Right atrium auricular region (tissue), 2 donors: ENCODE measurements at places on chromosomes 7 and 10. TPM values are rescaled to one million over a fixed set of nuclear protein-coding genes. Genes with fewer than 3 reads are reported as not detected.

Gene PNLIPRP2
- total RNA-seq = not detected

Gene HMX3
- total RNA-seq = not detected

Gene ALDH18A1
- 13.7 TPM for total RNA-seq

Gene FZD8
- 15.6 TPM for total RNA-seq

Gene FFAR4
- total RNA-seq = not detected

Gene ELMO1
- total RNA-seq = 24.4 TPM

Gene TMUB1
- total RNA-seq = 53.6 TPM

Gene DENND2A
- 9.2 TPM for total RNA-seq

Gene KIAA1217
- 33.3 TPM for total RNA-seq

Gene CYP2C9
- total RNA-seq = not detected

Gene MYOZ1
- total RNA-seq = 2.3 TPM

Gene HOXA10
- total RNA-seq = not detected

GRCh38 chr7:1940863-1941262, 270.8 kb downstream of the ELFN1 start:
- no peak for DNase-seq

GRCh38 chr10:71355886-71356285, 36.8 kb downstream of the SLC29A3 start:
- no peak for DNase-seq

- DNase-seq = peak; percentile 50
These were observed 12.3 kb upstream of the ENO4 start for GRCh38 chr10:116836902-116837523.

GRCh38 chr7:41822259-41822817, 119.4 kb upstream of the INHBA start:
- no peak for DNase-seq

GRCh38 chr10:26384600-26384999, 53.5 kb upstream of the APBB1IP start:
- no peak for DNase-seq

GRCh38 chr7:118072893-118073674, 110.9 kb upstream of the LSM8 start:
- no peak for DNase-seq

- no peak for DNase-seq
These were observed 32.1 kb upstream of the TFEC start for GRCh38 chr7:116062666-116063065.

DNA sequence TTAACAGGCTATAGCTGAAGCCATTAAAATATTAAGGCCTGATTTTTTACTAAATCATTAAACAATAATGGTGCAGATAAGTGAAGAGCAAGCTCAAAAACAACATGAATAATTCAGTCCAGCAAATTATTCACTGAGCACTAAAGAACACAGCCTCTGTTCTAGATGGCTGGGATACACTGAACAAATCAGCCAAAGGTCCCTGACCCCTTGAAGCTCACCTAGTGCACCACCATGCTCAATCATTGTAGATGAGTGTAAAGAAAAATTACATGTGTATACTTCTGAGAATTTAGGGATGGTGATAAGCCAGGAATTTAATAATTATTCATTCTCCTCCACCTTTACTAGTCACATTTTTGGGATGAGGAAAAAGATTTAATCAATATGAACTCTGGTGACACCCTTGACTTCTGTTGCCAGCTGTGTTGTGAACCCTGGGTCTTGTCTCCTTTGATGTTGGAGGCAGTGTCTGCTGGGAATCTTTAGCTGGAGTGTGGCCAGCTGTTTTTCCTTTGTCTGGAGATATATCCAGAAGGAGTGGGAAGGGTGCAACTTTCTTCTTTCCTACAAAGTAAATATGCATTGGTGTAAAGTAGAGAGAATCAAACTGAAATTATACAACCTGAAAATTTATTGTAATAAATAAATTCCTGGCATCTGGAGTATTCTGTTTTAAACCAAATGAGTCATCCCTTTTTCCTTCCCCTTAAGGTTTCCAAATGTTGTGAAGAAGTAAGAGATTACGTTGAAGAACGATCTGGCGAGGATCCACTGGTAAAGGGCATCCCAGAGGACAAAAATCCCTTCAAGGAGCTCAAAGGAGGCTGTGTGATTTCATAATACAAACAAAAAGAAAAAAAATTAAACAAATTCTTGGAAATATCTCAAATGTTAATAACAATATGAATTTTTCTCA, 4.0 kb downstream of the GNGT1 start:
- DNase-seq = peak; percentile 63

GRCh38 chr7:95736635-95737034, 35.7 kb upstream of the DYNC1I1 start:
- no peak for DNase-seq

GRCh38 chr7:120995654-120996053, 7.1 kb downstream of the CPED1 start:
- no peak for DNase-seq

DNA sequence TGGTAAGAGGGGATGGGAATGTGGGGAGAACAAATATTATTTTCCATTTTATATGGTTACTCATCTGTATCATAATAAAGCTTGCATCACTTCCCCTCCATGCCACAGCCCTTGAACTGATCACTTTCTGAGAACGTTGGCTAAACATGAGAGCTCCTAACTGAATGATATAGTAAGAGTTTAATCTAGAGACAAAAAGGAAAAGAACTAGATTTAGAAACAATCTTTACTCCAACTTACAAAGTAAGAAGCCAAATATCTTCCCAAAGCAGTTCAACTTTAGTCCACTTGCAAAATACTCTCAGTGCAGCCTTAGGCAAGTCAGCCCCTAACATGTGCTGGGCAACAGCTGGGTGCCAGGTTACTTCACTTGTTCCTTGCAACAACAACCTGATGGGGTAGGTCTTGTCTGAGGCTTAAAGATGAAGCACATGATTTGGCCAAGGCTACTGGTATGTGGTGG, 20.3 kb downstream of the SMURF1 start:
- no peak for DNase-seq

DNA sequence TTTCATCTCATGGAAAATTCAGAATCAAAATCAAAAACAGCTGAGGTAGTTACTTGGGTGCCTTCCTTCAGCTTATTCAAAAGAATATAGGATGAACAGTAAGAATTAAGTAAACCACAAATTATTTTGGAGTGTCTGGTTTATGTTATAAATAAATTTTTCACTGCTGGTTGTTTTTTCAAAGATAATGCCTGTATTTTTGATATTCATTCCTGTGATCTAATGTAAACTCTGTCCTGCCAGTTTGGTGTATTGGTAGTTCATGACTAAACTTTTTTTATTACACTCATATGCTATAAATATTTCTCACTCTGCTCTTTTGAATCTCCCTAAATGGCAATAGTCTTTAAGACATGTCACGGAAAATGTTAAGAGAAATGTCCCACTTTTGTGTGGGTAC, 11.6 kb upstream of the RAB11FIP2 start:
- no peak for DNase-seq

DNA sequence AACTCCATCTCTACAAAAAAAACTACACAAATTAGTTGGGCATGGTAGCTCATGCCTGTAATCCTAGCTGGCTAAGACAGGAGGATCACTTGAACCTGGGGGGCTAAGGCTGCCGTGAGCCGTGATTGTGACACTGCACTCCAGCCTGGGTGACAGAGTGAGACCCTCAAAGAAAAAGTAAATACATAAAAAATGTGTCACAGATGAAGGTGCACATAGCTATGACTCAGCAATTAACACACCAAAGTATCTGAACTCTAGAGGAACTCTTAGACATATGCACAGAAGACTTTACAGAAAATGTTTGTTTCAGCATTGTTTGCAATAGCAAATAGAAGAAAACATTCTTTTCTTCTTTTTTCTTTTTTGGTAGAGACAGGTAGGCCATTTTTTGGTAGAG, 8.3 kb downstream of the C10orf62 start:
- DNase-seq = no peak

- no peak for DNase-seq
These were observed 30.7 kb downstream of the FGFR2 start for GRCh38 chr10:121567569-121567968.

- DNase-seq = no peak
These were observed 53.8 kb upstream of the SEC61G start for GRCh38 chr7:54812756-54813322.

GRCh38 chr10:120588311-120588710, 131.3 kb downstream of the PLPP4 start:
- no peak for DNase-seq

- DNase-seq = no peak
These were observed 1211.3 kb downstream of the REEP3 start for GRCh38 chr10:64732372-64732957.

DNA sequence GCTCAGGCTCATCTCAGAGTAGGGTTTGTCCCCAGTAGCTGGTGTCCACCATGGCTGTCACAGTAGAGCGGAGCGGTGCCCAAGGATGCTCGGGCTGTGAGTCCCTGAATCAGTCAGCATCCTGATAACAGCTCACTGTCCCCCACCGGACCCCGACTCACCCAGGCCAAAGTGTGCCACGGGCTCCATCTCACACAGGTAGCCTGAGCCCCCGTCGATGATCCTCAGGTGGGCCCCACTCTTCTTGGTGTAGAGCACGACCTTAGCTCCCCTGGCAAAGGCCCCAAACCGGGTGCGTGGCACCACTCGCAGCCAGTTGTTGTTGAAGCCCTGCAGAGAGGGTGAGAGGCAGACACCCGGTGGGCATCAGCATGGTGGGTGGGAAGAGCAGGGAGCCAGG, 45.4 kb downstream of the GOLGA7B start:
- no peak for DNase-seq

- no peak for DNase-seq
These were observed 180.1 kb upstream of the CCDC6 start for GRCh38 chr10:60086421-60086820.
